ENCODE measurements at places on chromosomes 7 and 10.

DNA sequence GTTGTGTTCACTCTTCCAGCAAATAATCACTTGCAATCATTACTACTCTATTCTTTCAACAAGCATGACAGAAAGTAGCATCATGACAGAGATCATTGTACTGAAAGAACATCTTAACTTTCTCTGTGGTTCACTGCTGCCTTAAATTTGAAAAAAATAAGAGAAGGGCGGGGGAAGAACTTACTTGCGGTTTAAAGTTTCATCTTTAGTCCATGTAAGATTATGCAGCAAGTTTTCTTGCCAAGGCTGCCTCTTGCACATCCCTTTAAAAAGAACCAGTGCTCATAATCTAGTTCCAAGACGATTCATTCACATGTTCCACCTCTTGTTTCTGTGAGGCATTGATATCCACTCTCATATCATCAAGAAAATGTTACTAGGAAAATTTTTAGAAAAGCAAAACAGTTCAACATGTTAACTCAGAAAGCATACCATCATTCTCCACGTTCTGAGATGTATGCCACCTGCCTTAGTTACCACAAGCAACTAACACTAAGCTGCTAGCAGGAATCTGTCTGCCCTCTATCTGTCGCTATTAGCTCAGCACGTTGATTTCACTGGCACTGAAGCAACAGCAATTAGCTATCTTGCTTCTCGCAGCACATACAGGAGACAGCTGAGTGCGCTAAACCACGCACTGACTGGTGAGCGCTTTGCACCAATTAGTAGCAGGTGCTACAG, at the start of gene PCDH15:
PCDH15 (minus strand) TSS at position 491 of the 681 bp plus-strand sequence. CDS start 136,969 bp downstream, outside the sequence.
- no peak for DNase-seq

GRCh38 chr10:73967022-73967429, 30.9 kb upstream of the VCL start:
- no peak for DNase-seq

DNA sequence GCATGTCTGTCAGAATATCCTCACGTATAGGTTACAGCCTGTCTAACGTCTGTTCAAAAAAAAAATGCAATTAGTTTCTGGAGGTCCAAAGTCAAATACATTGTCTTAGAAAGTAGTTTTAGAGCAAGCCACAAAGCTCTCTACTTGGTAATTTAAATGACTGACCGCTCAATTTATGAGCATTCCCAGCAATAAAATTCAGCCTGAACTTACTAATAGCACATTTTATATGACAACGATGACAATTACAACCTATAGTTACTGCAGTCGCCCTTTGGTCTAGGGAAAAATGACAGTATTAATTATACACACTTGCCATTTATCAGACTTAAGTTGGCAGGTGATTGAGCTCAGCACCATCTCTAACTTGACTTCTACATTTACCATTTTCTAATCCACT, 425.8 kb upstream of the STEAP1 start:
- no peak for DNase-seq

GRCh38 chr7:69364813-69365643, 233.2 kb upstream of the AUTS2 start:
- DNase-seq, result no peak

DNA sequence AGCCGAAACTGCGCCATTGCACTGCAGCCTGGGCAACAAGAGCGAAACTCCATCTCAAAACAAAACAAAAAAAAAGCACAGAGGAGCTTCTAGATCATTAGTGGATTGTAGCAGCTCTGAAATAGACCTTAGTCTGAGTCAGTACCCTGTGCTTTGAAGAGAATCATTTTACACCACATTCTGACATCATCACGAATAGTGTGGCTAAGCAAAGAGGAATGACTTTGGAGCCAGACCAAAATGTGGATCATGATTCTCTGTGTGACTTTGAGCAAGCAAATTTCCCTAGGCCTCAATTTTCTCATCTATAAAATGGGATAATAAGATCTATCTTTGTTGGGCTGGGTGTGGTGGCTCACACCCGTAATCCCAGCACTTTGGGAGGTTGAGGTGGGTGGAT, 618.9 kb downstream of the CALN1 start:
- DNase-seq, result no peak

GRCh38 chr7:112938863-112939573, 147.6 kb downstream of the GPR85 start:
- no peak for DNase-seq
